AG04450 (cell line): ENCODE measurements at places on chromosomes 13 and 19. TPM values are rescaled to one million over a fixed set of nuclear protein-coding genes. Genes with fewer than 3 reads are reported as not detected.

DNA sequence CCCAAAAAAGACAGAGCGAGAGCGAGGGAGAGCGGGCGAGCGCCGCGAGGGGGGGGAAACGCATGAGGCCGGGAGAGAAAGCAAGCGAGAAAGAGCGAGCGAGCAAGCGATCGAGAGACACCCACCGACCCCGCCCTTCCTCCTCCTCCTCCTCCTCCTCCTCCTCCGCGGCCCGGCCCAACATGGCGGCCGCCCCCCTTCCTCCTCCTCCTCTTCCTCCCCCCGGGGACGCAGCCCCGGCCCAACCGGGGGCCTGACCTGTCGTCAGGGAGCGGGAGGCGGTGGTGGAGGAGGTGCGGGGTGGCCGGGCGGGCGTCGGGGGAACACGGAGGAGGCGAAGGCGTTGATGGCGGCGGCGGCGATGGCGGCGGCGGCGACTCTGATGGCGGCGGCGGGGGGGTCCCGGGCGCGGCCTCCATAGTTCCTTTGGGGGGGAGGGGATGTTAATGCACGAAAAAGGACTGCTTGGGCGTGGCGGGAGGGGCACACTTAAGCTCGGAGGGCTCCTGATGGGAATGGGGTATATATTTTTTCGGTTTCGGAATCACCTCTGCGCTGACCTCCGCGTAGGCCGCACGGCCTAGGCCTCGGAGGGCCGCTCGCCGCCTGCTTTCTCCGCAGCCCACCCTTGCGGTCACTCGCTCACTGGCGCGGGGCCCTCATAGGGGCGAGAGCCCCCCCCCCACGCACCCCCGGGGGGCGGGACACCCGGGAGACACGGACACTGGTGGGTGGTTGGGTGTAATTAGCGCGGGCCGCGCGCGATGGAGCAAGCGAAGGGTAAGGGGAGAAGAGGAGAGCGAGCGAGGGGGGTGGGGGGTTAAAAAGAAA lies 1.2 kb downstream of the ZC3H4 start:
- DNase-seq = peak; percentile 67

GRCh38 chr19:13154911-13155471 lies 4.8 kb downstream of the IER2 start:
- no peak for DNase-seq

GRCh38 chr13:75656425-75656989 lies 20.4 kb downstream of the LMO7 start:
- no peak for DNase-seq

DNA sequence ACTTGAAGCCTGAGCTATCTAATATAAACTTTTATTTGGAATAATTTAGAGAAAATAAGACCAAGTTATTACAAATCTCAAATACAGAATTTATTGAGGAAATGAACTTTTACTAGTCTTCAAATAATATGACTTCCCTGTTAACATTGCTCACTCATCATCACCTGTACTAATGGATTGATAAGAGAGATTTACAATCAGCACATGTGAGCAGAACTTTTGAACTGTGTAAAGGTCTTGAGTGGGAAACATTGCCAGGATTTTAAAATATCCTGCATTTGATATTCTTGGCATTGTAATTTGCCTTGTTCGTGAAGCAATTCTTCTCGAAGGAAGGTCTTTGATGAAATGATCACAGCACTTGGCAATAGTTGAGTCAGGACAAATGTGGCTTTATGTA lies 111.9 kb downstream of the FGF9 start:
- no peak for DNase-seq

DNA sequence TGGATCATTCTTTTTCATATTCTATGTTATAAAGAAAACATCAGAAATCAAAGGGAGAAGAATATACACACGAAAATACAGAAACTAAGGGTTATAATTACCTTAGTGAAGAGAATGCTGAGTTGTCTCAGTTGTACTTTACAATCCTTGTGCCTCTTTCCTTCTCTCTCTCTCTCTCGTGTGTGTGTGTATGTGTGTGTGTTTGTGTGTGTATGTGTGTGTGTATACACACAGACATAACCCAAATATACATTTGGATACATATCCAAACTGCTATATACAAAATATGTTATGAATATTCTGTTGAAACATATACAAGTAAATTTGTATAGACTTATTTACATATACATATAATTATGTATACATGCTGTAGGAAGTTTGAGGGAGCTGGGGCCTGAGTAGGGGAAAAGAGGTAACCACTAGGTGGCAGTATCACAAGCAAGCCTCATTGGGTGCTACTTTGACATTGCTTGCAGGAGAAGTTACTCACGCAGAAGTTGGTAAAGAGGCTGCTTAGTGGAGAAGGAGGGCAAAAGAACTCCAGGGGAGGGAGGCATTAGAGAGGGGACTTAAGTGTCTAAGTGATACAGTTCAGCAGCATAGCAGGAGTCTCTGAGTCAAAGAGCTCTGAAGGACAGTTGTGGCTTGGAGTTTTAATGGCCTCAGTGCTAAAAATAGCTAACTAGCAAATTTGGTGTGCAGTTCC lies 465.1 kb upstream of the PCDH20 start:
- no peak for DNase-seq

- DNase-seq = no peak
Measured at GRCh38 chr13:101618440-101619187, 166.1 kb downstream of the ITGBL1 start.

DNA sequence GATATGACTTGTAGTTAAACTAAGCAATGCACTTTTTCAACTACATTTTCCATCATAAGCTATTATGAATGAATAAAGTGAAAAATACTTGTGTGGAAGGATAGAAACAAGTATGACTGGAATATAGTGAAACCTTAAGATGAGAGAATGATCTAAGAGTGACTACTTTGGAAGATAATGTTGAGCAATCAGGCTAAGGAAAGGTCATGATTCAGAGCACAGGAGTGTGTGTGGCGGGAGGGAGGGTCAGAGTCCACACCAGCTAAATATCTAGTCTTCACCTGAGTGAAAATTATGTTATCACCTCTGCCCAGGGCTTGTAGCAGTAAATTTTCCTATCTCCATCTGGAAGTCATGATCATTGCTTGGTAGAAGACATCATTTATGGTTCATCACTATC lies 833.4 kb upstream of the ATXN8OS start:
- no peak for DNase-seq

DNA sequence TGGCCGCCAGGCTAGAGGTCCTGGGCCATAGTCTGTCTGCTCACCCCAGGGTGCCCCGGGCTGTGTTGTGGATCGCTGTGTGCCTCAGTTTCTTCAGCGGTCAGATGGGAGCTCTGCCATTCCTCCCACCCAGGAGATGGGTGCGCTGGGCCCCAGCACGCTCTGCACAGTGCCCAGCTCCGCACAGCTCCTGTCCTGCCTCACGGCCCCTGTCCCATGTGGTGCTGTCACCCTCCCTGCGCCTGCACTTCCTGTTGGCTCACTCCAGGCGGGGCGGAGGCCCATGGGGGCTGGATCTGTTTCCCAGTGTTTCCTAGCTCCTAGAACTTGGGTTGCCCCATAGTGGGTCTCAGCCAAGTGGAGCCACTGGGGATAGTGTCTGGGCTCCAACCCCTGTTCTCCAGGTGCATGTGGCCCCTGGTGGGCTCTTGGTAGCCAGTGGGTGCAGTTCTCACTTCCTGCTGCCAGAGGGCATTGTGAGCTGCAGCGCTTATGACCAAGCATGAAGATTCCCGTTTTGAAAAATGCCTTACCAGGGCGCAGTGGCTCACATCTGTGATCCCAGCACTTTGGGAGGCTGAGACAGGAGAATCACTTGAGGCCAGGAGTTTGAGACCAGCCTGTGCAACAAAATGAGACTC lies 69.8 kb downstream of the KDM4B start:
- no peak for DNase-seq

GRCh38 chr13:21054313-21054712 lies 7.1 kb downstream of the LATS2 start:
- no peak for DNase-seq

DNA sequence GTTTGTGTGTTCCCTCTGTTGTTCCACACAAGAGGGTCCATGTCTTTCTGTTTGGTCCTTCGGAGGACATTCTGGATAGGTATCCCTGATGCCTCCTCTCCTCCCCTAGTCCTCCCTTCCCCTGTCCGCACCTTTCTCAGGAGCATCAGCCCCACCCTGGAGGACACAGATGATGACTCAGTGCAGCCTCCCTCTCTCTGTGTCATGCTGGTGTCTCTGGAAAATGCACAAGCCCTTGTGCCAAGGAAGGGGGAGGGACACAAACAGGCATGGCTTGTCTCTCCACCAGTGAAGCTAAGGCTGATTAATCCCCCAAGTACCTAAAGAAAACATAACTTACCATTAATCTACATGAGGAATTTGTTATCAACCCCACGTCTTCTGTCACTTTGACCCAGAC lies 16.2 kb upstream of the TNFRSF19 start:
- DNase-seq = no peak

DNA sequence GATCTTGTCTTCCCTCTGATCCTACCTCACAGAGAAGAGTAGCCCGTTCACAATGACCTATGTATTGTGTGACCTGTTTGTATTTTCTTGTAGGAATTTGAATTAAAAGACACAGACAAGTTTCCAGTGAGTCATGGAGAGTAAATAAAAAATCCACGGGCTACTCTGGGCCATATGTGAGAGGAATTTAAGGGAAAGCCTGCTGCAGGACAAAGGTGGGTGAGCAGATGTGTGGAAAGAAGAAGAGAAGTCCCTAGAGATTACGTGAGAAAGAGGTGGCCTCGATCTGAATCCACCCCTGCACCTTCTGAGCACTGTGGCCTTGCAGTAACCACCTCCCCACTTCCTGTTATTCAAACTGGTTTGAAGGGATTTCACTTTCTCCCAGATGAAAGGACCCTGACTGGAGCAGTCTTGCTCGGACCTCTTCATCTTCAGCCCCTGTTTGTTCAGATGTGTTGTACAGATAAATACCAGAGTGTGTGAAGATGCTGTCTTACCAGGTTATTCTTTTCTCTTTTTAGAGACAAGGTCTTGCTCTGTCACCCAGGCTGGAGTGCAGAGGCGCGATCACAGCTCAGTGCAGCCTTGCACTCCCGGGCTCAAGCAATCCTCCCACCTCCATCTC lies 205.4 kb downstream of the PDS5B start:
- DNase-seq = no peak

- no peak for DNase-seq
Measured at GRCh38 chr13:60213236-60213744, 49.6 kb upstream of the DIAPH3 start.

GRCh38 chr19:12913011-12913561 lies 6.0 kb downstream of the SYCE2 start:
- DNase-seq = peak; percentile 21

- DNase-seq = no peak
Measured at GRCh38 chr19:49809160-49809940, 3.7 kb downstream of the FUZ start.

DNA sequence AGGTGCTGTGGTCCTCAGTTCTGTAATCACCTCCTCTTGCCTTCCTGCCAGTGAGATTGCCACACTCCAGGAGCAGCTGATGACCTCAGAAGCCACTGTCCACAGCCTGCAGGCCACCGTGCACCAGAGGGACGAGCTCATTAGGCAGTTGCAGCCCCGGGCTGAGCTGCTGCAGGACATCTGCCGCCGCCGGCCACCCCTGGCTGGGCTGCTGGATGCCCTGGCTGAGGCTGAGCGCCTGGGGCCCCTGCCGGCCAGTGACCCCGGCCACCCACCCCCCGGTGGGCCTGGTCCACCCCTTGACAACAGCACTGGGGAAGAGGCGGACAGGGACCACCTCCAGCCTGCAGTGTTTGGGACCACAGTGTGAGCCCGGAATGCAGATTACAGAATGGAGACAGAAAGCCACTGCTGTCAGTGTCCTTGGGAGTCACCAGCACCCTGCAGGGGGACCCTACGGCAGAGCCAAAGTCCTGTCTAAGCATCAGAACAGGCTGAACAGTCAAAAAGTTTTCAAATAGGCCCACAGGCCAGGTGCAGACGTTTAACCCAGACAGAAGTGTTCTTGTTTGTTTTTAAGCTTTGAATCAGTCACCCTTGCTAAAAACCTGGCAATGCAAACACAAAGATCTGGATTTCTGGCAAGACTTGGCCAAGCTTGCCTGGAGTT lies 4.2 kb downstream of the VMAC start:
- DNase-seq = no peak

DNA sequence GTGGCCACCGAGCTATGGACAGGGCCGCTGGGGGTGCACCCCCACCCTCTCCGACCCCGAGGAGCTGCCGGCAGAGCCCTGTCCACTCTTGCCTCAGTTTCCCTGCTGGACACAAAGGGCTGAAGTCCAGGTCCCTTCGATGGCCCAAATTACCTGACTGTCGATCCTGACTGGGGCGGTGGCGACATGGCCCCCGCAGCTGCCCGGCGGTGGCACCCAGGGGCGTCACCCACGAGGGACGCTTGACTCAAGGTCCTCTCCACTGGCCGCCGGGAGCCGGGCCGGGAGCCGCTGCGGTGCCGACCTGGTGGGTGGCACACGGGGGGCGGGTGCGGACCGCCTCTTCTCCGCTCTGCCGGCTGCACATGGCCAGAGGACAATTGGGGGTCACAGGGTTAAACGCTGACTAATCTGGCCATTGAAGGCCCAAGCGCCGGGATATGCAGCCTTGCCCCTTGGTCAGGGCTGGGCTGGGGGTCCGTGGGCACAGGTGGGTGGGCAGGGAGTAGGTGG lies 16.4 kb downstream of the ARID3A start:
- no peak for DNase-seq

DNA sequence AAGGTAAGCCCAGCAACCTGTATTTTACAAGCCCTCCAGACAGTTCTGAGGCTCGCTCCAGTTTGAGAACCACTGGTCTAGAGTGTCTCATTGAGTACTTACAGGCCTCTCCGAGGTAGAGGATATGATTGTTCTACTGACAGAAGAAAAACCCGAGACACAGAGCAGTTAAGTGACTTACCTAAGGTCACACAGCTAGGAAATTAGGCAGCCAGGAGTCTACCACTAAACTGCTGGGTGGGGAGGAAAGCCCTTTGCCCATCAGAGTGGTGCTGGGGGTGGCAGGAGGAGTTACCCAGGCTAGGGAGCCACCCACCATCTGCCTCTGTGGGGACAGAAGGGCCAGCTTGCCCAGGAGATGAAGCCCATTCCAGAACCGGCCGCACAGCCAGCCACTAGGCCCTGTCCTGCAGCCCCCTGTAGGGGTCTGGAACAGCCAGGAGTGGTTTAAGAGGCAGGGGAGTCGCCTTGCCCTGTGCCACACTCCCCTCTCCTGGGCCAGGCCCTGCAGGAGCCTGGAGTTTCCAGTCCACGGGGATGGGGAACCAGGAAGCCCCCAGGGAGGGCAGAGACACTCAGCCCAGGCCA lies 703 bp downstream of the RASGRP4 start:
- no peak for DNase-seq

GRCh38 chr13:40777166-40777808 lies 6.3 kb upstream of the MRPS31 start:
- DNase-seq = no peak

Gene C13orf46
- polyA plus RNA-seq = 0.35 and 0.51 TPM in 2 replicates

Gene NCAN
- not detected in 2 replicates for polyA plus RNA-seq

Gene ZNF486
- 3.8 and 5.3 TPM in 2 replicates for polyA plus RNA-seq

Gene FLT3LG
- polyA plus RNA-seq = 3.7 and 5.9 TPM in 2 replicates

Gene UTP14C
- polyA plus RNA-seq = 13.2 and 18.0 TPM in 2 replicates

Gene SPC24
- polyA plus RNA-seq = 6.0 and 7.4 TPM in 2 replicates

Gene RASL11A
- polyA plus RNA-seq = 13.5 and 14.4 TPM in 2 replicates

Gene SPRED3
- 2.5 and 3.6 TPM in 2 replicates for polyA plus RNA-seq

Gene ZNF443
- polyA plus RNA-seq = 1.1 and 1.7 TPM in 2 replicates

Gene SLC25A23
- polyA plus RNA-seq = 8.0 and 13.9 TPM in 2 replicates
